PC-9 (cell line): ENCODE measurements at places on chromosomes 4 and X. TPM values are rescaled to one million over a fixed set of nuclear protein-coding genes. Genes with fewer than 3 reads are reported as not detected.

The PFKFB1 gene
- total RNA-seq: 0.63 and 0.74 TPM in 2 replicates

The RPA4 gene
- total RNA-seq: 0.46 and 0.93 TPM in 2 replicates

The SMIM9 gene
- total RNA-seq: not detected in 2 replicates

The FAM193A gene
- 20.1 and 23.4 TPM in 2 replicates for total RNA-seq

The RASL11B gene
- 0.25 TPM in 1 of 2 replicates, not detected in the other for total RNA-seq

The CPXCR1 gene
- total RNA-seq: not detected in 2 replicates

The IL2RG gene
- total RNA-seq: not detected in 2 replicates

The USP51 gene
- total RNA-seq: not detected in 2 replicates

The GAGE12E gene
- total RNA-seq: not detected in 2 replicates

The SSX1 gene
- total RNA-seq: not detected in 2 replicates

The MAGEC3 gene
- not detected in 2 replicates for total RNA-seq

The ENPEP gene
- total RNA-seq: not detected in 2 replicates

The RAB41 gene
- not detected in 2 replicates for total RNA-seq
